ENCODE measurements at places on chromosomes 4 and X.

GRCh38 chrX:147699061-147699460 lies 212.7 kb upstream of the FMR1 start:
- DNase-seq, result no peak

DNA sequence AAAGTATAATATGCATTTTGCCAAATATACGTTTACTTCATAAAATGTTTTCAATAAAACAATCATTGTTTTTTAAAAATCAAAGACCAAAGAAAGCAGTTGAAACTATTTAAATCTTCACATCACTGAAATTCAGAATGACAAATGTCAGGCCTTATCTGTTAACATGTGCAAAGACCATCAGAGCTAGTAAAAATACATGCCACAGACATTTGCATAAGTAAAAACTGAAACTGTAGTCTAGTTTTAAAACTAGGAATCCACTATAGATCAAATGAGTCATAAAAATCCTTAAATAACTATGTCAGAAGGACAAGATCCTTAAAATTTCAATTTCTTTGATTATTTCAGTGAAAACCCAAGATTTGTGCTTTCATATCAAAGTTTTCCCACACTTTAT lies 24.8 kb downstream of the KLHL15 start:
- no peak for DNase-seq

- no peak for DNase-seq
These were observed 50.8 kb upstream of the TRIM2 start for GRCh38 chr4:153153339-153153871.

- no peak for DNase-seq
These were observed 176.5 kb downstream of the AR start for GRCh38 chrX:67720344-67720743.

GRCh38 chr4:124684301-124684700 lies 28.2 kb downstream of the ANKRD50 start:
- no peak for DNase-seq

DNA sequence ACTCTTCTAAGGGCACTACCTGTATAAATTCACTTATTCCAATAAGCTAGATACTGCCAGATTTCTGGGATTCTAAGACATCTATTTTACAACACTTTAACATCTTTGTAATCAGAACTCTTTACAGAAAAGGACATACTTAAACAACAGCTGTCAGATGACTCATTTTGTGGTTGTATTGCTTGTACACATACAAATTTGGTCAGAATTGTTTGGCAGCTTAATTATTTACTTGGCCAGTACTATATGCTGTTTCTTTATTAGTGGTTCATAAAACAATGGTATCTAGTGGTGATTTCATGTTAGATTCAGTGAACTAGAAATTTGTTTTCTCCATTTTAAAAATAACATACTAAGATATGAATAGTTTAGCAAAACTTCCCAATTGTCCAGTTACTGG lies 27.2 kb downstream of the PALLD start:
- no peak for DNase-seq

DNA sequence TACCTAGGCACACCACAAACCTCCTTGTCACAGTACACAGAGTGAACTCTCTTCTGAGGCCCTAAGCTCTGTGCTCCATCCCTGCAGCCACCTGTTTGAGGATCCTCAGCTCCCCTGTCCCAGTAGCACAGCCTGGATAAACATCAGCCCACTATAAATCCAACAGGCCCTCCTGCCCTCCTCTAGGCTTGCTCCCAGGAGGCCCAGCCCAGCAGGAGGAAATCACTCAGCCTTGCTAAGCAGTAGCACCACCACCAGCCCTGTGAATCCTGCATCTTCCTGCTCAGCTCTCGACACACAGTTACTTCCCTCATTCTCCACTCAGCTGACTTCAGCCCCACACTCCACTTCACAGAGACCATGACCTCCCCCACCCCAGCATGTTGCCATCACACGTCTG lies 273.9 kb downstream of the BCOR start:
- no peak for DNase-seq

DNA sequence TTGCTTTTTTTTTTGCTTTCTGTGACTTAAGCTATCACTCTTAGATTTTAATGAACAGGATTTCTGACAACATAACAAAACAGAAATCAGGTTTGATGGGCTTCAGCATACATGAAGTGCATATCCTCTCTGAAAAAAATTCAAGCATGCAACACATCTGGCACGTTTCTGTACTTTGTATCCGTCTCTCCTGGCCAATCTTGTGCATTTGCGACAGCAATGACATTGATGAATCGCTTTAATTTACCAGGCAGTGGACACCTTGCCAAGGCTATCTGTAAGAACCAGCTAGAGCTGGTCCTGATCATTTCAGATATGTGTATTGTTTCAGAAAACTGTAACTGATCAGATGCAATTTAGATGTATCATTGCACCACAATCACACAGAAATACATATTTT lies 93.3 kb downstream of the CCSER1 start:
- no peak for DNase-seq

- DNase-seq, result no peak
These were observed 104.6 kb upstream of the BMPR1B start for GRCh38 chr4:94653095-94653649.

DNA sequence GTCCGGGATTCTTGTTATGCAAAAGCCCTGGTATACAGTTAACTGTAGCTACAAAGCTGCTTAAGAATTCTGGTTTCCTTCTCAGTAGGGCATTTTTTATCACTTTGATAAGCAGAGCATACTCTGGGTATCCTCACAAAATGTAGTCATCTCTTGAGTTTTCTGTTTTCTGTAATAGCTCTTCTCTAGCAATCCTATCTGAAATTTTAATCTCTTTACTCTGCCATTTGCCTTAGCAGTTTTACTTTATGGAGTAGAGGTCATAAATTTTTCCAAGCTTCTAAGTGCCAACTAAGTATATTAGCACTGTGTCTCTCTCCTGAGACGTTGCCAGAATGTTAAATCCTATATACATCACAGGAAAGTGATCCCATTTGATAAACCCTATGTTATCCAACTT lies 28.0 kb upstream of the BANK1 start:
- DNase-seq, result no peak

DNA sequence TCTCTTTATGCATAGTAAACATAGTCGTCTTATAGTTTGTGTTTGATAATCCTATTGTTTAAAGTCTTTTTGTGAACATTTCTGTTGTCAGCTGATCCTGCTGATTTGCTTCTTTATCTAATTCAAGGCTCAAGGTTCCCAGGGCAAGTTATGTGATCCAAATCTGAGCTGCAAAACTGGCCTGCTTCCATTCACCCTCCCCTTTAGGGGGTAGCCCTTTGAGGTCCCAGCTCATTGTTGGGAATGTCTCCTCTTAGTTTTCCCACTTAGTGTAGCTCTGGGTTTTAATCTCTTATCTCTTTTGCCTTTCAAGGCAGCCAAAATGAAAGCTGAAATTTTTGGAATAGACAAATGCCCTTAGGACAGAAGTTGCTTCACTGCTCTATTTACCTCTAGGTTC lies 40.2 kb upstream of the MAGED1 start:
- no peak for DNase-seq

- no peak for DNase-seq
These were observed 168.5 kb upstream of the LDB2 start for GRCh38 chr4:17066972-17067371.

- no peak for DNase-seq
These were observed 6.0 kb downstream of the SMAD1 start for GRCh38 chr4:145487631-145488030.

- no peak for DNase-seq
These were observed 1530.9 kb upstream of the PABPC4L start for GRCh38 chr4:135732448-135732847.

DNA sequence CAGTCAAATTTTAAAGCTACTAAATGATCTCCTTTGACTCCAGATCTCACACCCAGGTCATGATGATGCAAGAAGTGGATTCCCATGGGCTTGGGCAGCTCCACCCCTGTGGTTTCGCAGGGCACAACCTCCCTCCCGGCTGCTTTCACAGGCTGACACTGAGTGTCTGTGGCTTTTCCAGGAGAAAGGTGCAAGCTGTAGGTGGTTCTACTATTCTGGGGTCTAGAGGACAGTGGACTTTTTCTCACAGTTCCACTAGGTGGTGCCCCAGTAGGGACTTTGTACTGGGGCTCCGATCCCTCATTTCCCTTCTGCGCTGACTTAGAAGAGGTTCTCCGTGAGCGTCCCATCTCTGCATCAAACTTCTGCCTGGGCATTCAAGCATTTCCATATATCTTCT lies 845.2 kb downstream of the PCDH18 start:
- no peak for DNase-seq

DNA sequence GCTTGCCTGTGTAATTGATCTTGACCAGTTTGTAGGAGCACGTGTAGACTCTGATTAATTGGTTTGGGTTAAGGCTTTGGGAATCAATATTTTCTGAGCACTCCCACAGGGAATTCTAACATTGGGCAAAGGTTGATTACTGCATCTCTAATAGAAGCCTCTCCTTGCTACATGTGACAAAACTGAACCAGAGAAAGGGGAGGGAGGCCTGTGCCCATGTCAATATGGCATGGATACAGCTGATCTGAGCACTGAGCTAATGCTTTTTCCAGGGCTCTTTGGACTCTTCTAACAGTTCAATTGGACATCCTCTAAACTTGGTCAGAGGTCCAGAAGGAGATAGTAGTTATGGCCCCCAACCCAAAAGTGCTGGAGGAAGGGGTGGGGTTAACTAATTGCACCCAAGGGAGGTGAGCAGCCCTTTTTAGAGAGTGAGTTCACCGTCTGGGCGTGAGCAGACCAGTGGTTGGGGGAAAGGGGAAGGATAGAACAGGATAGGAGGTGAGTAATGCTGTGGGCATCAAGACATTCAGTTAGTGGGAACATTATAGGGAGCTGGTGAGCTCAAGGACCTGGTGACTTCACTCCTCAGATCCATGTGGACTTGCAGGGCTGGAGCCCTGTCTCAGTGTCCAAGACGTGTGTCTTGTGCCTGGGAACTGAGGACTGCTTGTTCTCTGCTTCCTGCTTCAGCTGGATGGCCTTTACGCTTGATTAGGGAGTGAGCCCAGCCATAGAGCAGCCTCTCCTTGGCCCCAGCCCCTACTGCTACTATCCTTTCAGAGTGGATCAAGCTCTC lies 22.8 kb downstream of the MSN start:
- no peak for DNase-seq

- DNase-seq, result no peak
These were observed 11.2 kb downstream of the CD40LG start for GRCh38 chrX:136659174-136659573.

GRCh38 chr4:95170176-95170575 lies 378.6 kb downstream of the UNC5C start:
- no peak for DNase-seq

- DNase-seq, result no peak
These were observed 69.8 kb downstream of the HAUS3 start for GRCh38 chr4:2172161-2172560.

DNA sequence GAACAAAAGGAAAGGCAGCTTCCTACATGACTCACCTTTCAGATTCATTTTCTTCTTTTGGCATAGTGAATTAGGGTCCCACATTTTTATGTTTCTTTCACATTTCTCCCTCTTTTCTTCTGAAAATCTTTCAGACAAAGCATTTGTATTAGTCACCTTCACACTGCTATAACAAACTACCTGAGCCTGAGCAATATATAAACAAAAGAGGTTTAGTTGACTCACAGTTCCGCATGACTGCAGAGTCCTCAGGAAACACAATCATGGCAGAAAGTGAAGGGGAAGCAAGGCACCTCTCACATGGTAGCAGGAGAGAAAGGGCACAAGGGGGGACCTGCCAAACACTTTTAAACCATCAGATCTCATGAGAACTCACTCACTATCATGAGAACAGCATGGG lies 36.9 kb downstream of the MAGEA9 start:
- no peak for DNase-seq

DNA sequence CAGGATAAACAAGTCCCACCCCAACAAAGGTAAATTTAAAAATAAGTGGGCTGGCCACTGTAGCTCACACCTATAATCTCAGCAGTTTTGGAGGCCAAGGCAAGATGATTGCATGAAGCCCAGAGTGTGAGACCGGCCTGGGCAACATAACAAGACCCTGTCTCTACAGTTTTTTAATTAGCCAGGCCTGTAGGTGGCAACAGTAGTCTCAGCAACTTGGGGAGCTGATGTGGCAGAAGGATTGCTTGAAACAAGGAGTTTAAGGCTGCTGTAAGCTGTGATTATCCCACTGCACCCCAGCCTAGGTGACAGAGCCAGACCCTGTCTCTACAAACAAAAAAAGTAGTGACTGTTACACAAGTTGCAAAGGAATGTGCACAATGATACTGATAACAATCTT lies 74.6 kb upstream of the FAAH2 start:
- DNase-seq, result no peak

GRCh38 chrX:129992181-129992580 lies 9.7 kb downstream of the BCORL1 start:
- no peak for DNase-seq

DNA sequence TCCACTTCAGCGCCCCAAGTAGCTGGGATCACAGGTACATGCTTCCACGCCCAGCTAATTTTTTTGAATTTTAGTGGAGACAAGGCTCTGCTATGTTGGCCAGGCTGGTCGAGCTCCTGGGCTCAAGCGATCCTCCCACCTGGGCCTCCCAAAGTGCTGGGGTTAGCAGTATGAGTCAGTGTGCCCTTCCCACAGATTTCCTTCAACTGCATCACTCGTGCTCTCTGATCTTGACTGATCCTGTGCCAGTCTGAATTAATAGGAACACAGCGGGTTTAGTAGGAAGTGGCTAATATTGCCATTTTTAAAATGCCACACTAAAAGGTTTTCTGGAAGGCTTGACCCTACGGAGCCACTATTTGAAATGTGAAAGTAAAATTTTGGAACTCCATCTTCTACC lies 4.3 kb upstream of the SHROOM2 start:
- no peak for DNase-seq

- no peak for DNase-seq
These were observed 4.5 kb upstream of the ZNF330 start for GRCh38 chr4:141216002-141216761.

DNA sequence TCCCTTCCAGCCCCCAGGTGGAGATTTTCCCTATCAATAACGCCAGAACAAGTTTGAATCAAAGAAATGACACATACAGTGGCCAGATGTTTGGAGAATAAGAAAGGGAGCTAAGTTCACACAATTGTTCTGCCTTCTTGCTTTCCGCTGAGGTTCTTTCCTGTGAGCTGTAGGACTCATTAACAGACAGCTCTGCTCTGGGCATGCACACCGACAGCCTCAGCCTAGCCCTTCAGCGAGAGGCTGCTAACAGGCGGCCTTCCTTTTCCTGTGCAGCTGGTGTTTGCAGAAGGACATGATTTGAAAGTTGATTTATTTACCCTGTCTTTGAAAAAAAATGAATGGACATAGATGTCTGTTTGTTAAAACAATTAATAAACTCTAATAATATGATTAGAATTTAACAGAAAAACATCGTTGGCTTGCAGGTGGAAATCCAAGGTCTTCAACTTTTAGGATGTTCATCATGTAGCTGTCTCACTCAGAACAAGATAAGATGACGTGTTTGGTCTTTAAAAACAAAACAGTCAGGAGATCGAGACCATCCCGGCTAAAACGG lies 183.3 kb downstream of the KDR start:
- DNase-seq, result no peak

GRCh38 chr4:110641218-110641617 lies 18.3 kb upstream of the PITX2 start:
- DNase-seq, result no peak

- DNase-seq, result no peak
These were observed 32.4 kb downstream of the SPANXN4 start for GRCh38 chrX:143058120-143058519.

All from Panc1 (cell line).